NCI-H2227 treated with DMSO at 0.1 percent for 48 hours (cell line): ENCODE measurements at places on chromosomes 16 and 17.

DNA sequence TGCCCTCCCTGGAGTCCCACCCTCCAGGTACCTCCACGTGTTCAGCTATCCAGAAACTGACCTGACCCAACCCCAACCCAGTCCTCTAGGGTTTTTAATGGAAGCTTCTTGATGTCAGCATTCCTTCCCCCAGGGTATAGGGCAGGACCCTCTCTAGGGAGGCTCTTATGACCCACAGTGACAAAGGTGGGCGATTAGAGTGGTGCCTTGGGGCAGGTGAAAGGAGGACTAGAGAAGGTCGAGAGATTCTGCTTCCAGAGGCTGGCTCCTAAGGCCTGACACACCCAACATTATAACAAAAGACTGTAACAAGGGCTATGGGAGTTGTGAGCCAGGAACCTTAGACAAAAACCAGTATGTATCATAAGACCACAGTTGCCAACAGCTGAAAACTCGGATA is 17.2 kb downstream of the COX11 start:
- DNase-seq = no peak

DNA sequence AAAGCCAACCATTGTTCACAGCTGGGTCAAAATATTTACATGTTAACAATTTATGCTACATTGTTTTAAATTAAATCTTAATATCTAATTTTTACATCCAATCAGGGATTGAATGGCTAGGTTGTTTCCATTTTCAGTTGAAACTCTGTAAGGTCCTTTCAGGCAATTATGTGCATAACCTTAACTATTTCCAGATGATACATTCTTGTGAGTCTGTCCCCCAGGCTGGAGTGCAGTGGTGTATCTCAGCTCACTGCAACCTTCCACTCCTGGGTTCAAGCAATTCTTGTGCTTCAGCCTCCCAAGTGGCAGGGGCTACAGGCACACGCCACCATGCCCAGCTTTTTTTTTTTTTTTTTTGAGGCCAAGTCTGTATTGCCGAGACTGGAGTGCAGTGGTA is 10.4 kb downstream of the CDC42EP4 start:
- no peak for DNase-seq

- DNase-seq = no peak
Measured at GRCh38 chr16:64830653-64831052, 291.2 kb downstream of the CDH11 start.

GRCh38 chr16:53952215-53953208 is 248.6 kb downstream of the FTO start:
- no peak for DNase-seq

DNA sequence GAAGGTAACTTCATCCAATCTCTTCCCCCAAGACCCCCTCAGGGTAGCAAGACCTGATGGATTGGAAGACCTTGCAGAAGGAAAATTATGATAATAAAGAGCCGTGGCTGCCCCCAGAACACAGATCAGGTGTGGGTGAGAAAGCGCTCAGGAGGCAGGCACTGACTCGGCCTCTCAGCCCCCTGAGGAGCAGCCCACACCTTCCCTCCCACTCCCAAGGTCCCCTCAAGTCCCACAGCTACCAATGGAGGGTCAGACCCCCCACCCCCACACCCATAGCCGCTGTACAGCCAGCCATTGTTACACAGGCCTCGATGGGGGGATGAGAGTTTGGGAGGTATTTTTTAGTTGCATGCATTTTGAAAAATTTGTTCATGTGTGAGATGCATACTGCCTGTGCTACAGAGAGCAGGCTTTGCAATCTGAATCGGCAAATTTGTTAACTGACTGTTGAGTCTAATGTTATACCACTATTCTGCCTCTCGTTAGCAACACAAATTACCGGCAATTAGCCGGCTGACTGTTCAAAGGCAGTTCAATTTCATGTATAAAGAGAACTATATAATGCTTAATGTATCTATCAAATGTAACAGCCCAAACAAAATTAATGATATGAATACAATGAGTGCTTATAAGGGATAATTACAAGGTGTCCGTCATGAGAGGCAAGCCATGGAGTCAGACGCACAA is 211.7 kb downstream of the C16orf78 start:
- no peak for DNase-seq
